ENCODE measurements at places on chromosomes 16 and 17.

DNA sequence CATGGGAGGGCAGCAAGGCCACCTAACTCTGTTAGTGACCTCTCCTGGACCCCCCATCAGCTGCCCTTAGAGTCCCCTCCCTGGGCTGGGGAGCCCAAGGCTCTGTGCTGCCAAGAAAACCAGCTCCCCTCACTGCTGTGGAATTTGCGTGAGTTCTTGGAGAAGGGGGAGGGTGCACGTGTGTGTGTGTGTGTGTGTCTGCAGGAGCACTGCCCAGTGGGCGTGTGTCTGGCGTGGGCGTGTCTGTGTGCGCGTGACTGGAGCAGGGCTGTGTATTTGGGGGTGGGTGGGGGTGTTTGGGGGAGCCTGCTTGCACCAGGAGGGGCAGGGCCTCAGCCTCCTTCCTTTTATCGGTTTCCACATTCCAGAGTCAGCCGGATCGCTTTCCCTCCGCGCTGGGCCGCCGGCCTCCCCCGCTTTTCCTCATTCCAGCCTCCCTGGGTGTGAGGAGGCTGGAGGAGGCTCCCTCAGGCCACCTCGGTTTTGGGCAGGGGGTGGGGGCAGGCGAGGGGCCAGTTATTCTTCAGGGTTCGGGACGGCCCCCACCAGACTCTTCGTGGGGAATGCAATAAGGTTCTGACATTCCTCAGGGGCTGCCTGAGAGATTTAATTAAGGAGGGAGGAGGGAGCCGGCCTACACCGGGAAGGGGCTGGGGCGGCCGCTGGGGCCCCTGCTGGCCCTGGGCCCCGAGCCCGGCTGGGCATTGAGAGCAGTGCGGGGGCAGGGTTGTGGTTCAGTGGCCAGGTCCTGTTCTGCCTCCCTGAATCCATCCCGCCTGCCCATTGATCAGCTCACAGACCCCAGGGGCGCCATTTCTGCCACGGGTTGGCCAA lies 2.5 kb downstream of the VASN start:
- peak; percentile 44 for ATAC-seq

- ATAC-seq: peak; percentile 99
These were observed 405 bp upstream of the CBLN1 start for GRCh38 chr16:49281843-49282642.

GRCh38 chr17:4605826-4606225 lies 21.5 kb downstream of the SMTNL2 start:
- ATAC-seq: no peak

DNA sequence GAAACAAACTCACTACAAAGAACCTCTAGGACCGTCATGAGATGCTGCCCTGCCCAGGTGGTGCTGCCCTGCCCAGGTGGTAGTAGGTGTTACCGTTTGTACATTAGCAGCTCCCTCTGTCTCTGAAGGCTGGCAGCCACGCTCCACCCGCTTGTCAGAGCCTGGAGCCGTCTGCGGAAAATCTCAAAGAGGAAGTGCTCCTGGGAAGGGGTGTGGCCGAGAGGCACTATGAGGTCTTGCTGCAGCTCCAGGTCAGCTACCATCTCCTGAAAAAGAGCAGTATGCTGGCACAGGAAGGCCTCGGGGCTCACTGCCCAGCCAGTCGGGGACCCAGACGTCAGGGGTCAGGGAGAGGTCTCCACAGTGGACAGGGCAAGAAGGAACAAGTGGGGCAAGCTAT lies 28.3 kb downstream of the ZNF276 start:
- ATAC-seq: peak; percentile 76

DNA sequence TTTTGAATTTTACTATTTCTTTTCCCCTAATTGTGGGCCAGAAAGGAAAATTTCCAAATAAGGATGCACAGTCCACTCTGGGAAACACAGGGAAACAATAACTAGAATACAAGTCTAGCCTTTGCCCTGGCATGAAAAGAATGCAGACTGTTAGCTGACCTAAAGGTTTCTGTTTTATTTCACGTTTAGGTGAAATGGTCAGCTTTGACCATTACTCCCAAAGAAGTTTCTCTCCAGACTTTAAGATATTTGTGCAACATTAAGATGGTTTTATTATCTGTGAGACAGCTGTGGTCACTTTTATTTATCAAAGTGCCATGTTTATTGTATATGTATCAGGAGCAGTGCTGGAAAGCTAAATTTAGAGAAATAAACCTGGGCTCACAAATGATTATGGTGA lies 163.9 kb downstream of the SPECC1 start:
- ATAC-seq: no peak

- no peak for ATAC-seq
These were observed 43.6 kb downstream of the SMG6 start for GRCh38 chr17:2259769-2260536.

- no peak for ATAC-seq
These were observed 244.7 kb upstream of the WSB1 start for GRCh38 chr17:27049104-27049784.

DNA sequence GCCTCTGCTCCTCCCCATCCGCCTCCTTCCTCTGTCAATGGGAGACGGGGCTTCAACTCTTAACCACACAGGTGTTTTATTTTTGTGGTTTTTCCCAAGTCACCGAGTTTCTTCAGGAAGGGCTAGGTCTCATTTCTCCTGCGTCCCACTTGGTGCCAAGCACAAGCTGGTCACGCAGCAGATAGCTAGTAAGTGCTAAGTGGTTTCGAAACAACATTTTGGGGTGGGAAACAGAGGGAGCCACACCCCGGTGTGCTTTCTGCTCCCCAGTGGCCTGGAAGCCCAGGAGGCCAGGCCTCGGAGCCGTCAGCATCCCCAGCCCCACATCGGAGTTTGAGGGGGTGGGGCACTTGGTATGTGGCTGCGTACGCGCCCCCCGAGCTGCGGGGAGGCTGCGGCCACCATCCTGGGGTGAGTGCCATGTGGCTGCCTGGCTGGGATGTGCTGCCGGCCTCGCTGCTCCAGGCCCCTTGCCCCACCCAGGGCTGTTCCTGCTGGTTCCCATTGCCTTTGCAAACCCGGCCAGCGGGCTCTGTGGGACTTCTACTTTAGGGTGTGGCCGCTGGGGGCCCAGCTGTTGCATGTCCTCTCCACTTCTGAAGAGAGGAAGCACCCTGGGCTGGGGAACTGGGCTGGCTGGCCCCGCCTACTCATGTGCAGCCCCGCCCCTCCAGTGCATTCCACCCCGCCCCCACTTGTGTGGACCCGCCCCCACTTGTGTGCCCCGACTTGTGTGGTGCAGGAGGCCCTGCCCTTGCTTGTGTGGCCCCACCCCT lies 55.6 kb downstream of the BAIAP2 start:
- peak; percentile 70 for ATAC-seq

- no peak for ATAC-seq
These were observed 112.0 kb upstream of the WSB1 start for GRCh38 chr17:27181935-27182334.

DNA sequence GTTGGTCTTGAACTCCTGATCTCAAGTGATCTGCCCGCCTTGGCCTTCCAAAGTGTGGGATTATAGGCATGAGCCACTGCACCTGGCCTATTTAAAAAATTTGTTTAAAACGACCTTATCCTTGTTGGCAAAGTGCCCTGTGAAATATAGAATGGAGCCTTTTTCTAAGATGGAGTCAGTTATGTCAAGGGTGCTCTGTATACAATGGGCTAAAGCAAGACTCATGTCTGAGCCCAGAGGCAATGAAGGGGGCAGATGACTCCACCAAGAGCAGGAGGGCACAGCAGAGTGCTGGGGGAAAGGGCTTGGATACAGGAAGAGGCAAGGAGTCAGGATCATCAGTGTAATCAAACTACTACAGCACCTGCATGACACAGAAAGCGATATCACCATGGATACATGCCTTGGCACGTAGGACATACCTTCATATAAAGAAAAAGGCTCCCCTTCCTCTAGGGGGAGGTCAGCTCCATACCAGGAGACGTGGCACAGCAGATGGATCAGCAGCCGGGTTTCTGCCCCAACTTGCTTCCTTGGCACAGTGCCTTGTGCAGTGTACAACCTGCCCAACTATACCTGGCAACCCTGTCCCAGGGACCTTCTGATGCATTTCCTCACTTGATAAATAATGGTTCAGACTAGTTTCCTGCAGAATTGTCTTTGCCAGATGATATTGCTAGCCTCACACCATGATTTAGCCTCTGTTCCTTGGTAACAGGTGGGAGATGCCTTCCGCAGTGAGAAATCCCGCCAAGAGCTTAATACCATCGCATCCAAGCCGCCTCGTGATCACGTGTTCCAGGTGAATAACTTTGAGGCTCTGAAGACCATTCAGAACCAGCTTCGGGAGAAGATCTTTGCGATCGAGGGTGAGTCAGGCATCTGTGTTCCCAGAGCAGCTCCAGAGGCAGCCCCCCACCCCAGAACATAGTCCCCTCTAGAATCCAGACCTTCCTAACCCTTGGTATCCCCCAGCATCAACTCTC lies 15.3 kb downstream of the ITGAM start:
- ATAC-seq: peak; percentile 87

DNA sequence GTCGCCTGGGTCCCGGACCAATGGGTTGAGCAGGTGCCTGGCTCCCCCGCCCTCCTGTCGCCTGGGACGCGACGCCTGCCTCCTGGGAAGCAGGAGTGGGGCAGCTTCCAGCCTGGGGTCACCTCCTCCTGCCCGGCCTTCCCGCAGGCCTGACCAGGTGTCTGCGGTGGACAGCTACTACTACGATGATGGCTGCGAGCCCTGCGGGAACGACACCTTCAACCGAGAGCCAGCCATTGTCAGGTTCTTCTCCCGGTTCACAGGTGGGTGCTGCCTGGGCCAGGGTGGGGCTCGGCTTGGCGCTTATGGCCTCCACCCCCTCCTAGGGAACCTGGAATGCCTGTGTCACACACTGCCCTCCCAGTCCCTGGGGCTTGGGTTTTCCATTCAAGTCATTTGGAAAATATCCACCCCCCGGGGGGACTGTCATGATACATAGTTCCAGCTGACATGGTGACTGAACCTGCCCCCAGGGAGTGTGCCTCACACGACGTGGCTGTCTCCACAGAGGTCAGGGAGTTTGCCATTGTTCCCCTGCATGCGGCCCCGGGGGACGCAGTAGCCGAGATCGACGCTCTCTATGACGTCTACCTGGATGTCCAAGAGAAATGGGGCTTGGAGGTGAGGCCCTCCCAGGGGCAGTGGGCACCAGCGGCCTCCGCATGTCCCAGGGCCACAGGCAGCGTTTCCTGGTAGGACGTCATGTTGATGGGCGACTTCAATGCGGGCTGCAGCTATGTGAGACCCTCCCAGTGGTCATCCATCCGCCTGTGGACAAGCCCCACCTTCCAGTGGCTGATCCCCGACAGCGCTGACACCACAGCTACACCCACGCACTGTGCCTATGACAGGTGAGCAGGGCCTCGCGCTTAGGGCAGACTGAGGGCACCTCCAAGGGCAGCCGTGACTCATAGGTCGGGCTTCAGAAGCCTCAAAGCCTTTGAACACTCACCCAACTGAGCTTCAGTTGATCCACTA lies 2.3 kb downstream of the DNASE1 start:
- peak; percentile 66 for ATAC-seq

GRCh38 chr16:30342751-30343490 lies 12.2 kb downstream of the CD2BP2 start:
- ATAC-seq: no peak
